Placental pericyte (primary cell): ENCODE measurements at places on chromosomes 4 and X. TPM values are rescaled to one million over a fixed set of nuclear protein-coding genes. Genes with fewer than 3 reads are reported as not detected.

The FAM9B gene
- total RNA-seq, result not detected in 2 replicates

The APBB2 gene
- 126 and 191 TPM in 2 replicates for total RNA-seq

The PDCL2 gene
- not detected in 2 replicates for total RNA-seq

The CXCL9 gene
- under 0.01 TPM in 1 of 2 replicates, not detected in the other for total RNA-seq

The LONRF3 gene
- total RNA-seq, result 0.22 and 0.57 TPM in 2 replicates

The SRPK3 gene
- 0.44 and 1.7 TPM in 2 replicates for total RNA-seq

The DUSP9 gene
- under 0.01 and 0.14 TPM in 2 replicates for total RNA-seq

The GAGE12J gene
- total RNA-seq, result not detected in 2 replicates

The PABPC5 gene
- 0.29 TPM in 1 of 2 replicates, not detected in the other for total RNA-seq

The THAP9 gene
- 2.7 and 2.8 TPM in 2 replicates for total RNA-seq

The SLC7A11 gene
- total RNA-seq, result 45.4 and 101 TPM in 2 replicates

The BMX gene
- total RNA-seq, result under 0.01 TPM in 1 of 2 replicates, not detected in the other

The GIMD1 gene
- total RNA-seq, result 0.14 TPM in 1 of 2 replicates, not detected in the other

The HSFX4 gene
- total RNA-seq, result not detected in 2 replicates

The CABS1 gene
- not detected in 2 replicates for total RNA-seq

The TREX2 gene
- 0.22 and 2.4 TPM in 2 replicates for total RNA-seq

The FGG gene
- total RNA-seq, result not detected in 2 replicates

The BRCC3 gene
- total RNA-seq, result 8.3 and 13.3 TPM in 2 replicates

The LRCH2 gene
- 7.4 and 13.1 TPM in 2 replicates for total RNA-seq

The CSN2 gene
- not detected in 2 replicates for total RNA-seq

The MAGEC2 gene
- total RNA-seq, result not detected in 2 replicates

The CSAG3 gene
- total RNA-seq, result not detected in 2 replicates

The NIPAL1 gene
- total RNA-seq, result 0.66 and 1.6 TPM in 2 replicates

The SLITRK4 gene
- total RNA-seq, result 0.22 and 7.0 TPM in 2 replicates

The PRR27 gene
- not detected in 2 replicates for total RNA-seq

The MAGEA1 gene
- not detected in 2 replicates for total RNA-seq

The DMRTC1B gene
- not detected in 2 replicates for total RNA-seq

The ANTXR2 gene
- 278 and 388 TPM in 2 replicates for total RNA-seq

The ADH7 gene
- total RNA-seq, result not detected in 2 replicates

The GRIA2 gene
- under 0.01 TPM in 1 of 2 replicates, not detected in the other for total RNA-seq

The XPNPEP2 gene
- 0.22 TPM in 1 of 2 replicates, not detected in the other for total RNA-seq

The SYTL4 gene
- 3.7 and 4.0 TPM in 2 replicates for total RNA-seq

The NEUROG2 gene
- not detected in 2 replicates for total RNA-seq

The EVC2 gene
- total RNA-seq, result 12.2 and 16.0 TPM in 2 replicates

The GAGE2A gene
- total RNA-seq, result not detected in 2 replicates

The SHROOM2 gene
- 1.8 and 6.7 TPM in 2 replicates for total RNA-seq

The ASB9 gene
- 1.6 TPM in 1 of 2 replicates, not detected in the other for total RNA-seq

The TGIF2LX gene
- total RNA-seq, result not detected in 2 replicates

The FGB gene
- not detected in 2 replicates for total RNA-seq

The NPY1R gene
- total RNA-seq, result 0.43 and 5.3 TPM in 2 replicates

The SPRY1 gene
- total RNA-seq, result 23.8 and 66.1 TPM in 2 replicates

The RAB40AL gene
- total RNA-seq, result 0.14 and 0.66 TPM in 2 replicates

The CUL4B gene
- total RNA-seq, result 35.9 and 106 TPM in 2 replicates

The FMR1NB gene
- total RNA-seq, result not detected in 2 replicates

The FTSJ1 gene
- 77.7 and 117 TPM in 2 replicates for total RNA-seq

The CC2D2A gene
- total RNA-seq, result 18.6 and 18.8 TPM in 2 replicates

The ZDHHC15 gene
- total RNA-seq, result under 0.01 TPM in 1 of 2 replicates, not detected in the other

The DRD5 gene
- total RNA-seq, result not detected in 2 replicates

The MAP7D3 gene
- 11.2 and 15.0 TPM in 2 replicates for total RNA-seq

The CXCL1 gene
- total RNA-seq, result 128 and 355 TPM in 2 replicates
